Activated T-cell treated with anti-CD3 and anti-CD28 coated beads for 1 hour (primary cell): ENCODE measurements at places on chromosomes 2 and 18.

DNA sequence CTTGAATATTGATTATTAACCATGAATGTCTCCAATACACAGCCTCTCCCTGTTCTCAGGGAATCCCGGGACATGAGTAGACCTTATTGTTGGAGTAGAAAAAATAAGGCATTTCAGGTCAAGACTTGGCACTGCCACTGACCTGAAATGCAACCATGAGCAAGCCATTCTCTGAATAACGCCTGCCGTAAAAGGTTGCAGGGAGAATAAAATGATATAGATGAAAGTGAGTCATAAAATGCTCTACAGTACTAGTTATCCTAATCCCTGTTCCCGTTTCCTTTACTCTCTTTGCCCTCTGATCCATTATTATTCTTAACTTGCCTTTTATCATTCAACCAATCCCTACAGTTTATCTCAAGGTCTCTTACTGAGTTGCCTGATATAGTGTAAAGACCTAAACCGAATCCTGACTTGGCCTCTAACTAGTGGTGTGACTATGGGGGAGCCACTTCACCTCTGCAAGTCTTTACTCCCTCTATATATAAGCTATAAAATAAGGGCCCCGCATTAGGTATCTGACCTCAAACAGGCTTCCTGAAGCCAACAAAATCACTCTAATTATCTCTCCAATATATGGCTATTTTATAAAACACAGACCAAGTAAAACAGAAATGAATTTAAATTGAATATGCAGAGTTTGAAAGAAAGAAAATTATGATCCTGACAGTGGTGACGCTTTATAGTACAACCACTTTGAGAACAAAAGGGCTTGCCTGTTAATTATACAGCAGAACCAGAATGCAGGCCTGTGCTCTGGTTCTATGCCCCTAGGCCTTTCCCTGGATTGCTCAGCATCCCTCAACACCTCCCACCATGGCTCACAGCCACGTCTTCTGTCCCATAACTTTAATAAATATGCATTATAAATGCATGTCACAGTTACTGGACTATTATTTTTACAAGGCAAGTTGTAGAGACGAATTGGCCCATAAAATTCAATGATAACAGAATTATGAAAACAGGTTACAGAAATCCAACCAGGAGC, 183.1 kb downstream of the STK39 start:
- no peak for DNase-seq

DNA sequence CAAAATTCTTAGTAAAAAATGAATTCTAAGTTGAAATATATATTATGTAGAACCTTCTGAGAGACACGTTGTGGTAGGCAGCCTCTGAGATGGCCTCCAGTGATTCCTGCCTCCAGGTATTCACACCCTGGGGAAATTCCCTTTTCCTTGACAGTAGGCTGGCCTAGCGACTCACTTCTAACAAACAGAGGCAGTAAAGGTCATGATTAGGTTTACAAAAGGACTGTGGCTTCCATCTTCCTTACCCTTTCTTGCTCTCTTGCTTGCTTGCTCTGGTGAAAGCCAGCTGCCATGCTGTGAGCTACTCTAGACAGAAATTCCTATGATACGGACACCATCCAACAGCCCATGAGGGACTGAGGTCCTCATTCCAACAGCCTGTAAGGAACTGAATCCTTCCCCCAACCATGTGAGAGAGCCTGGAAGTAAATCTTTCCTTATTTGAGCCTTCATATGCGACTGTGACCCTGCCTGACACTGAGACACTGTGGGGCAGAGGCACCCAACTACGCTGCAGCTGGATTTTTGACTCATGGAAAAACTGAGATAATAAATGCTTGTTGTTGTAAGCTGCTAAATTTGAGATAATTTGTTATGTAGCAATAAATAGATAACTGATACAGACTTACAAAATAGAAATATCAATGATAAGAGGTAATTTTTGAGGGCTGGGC, 32.7 kb upstream of the SERTAD2 start:
- no peak for DNase-seq

DNA sequence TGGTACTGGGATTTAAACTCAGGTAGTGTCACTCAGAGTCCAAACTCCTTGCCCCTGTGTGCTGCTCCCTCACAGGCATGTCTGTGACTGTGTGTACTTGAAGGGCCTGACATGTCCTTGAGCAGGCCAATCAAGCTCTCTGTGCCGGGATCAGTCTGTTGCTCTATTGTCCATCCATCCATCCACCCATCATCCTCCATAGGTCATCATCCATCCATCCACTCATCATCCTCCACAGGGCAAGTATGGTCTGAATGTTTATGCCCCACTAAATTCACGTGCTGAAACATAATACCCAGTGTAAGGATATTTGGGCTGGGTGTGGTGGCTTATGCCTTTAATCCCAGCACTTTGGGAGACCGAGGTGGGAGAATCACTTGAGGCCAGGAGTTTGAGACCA, 24.5 kb upstream of the NEB start:
- DNase-seq: no peak

GRCh38 chr2:160491911-160492371, 1.7 kb downstream of the RBMS1 start:
- no peak for DNase-seq
